ENCODE measurements at places on chromosomes 3 and 15.

- peak; percentile 42 for DNase-seq
These were observed at the start of gene GPR160 for GRCh38 chr3:170037463-170038433. Gene GPR160 (plus strand): TSS chr3:170037995. CDS start chr3:170083973, 45,978 bp downstream.

GRCh38 chr3:5035113-5035512, 55.9 kb downstream of the BHLHE40 start:
- DNase-seq: no peak

DNA sequence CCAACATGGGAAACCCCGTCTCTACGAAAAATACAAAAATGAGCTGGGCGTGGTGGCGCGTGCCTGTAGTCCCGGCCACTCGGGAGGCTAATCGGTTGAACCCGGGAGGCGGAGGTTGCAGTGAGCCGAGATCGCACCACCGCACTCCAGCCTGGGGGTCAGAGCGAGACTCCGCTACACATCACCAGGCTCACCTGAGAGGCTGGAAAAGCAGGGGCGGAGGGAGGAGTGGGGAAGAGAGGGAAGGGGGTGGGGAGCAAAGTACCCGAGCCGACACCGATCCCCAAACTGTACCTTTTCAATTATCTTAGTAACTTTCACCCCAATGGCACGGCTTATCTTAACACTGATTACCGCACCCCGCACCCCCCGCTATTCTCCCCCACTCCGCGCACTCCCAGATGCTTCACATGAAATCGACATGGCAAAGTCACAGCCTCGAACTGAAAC, 46.4 kb upstream of the SYNM start:
- DNase-seq: no peak

GRCh38 chr3:101806491-101806890, 27.5 kb downstream of the NXPE3 start:
- DNase-seq: no peak

DNA sequence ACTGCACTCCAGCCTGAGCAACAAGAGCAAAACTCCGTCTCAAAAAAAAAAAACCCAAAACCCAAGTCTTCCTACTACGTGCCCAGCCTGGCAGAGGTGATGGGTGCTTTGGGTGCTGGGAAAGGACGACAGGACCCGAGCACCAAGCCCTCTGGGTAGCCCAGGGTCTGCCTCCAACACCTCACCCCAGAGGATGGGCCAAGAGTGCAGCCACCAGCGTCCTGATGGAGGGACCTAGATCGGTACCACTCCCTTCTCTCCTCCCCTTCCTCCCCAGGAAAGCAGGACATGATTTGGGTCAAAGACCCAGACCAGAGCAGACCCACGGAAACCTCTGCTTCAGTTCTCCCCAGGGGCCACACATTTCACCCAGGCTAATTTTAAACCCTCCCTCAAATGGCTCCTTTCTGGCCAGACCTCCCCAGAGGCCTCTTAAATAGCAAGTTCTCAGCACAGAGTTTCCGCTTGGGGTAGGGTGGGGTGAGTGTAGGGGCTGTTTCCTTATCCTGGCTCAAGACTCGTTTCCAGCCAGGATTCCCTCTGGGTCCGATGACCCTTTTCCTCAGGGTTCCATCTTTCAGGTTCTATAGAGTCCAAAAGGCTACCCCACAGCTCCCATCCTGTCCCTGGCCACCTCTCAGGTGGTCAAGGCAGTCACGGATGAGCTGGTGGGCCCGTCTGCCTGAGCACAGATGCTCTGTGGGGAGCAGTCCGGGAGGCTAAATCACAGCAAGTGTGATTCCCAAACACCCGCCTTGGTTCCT, 20.5 kb downstream of the RBPMS2 start:
- DNase-seq: no peak
